ENCODE measurements at places on chromosomes 6 and 20. TPM values are rescaled to one million over a fixed set of nuclear protein-coding genes. Genes with fewer than 3 reads are reported as not detected.

DNA sequence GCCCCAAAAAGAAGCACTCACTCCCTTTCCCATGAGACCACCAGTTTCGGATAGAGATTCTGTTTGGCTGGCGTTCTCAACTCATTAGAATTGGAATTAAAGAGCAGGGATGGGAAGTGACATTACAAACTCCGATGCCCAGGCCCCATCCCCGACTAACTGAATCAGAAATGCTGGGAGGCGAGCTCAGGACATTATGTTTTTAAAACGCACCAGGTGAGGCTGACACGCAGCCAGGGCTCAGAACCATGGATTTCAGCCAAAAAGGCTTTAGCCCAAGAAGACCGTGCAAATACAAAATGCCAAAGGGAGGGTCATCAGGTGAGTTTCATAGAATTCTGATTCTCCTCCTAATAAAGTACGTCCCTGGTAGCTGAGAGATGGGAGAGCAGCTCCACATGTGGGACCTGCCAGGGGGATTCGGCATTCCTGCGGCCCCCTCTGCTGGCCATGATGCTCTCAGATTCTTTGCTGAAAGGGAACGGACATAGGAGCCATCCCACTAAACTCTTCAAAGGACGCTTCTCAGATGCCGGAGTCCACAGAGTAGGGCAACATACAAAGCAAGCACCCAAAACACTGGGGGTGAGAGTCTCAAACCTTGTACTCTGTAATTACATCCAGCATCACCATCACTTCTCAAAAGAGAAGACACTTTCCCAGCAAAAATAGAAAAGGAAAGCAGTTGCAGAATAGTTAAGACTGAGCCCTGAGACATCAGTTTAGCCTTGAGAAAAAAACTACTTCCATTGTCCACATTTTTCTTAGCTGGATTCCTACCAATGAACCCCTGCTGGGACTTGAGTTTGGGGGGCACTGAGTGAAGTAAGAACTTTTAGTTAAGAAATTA lies 205.2 kb downstream of the BMP7 start:
- H3K4me1 ChIP-seq, result no peaks in the 10 kb centered on the region
- H3K36me3 ChIP-seq, result no peaks in the 10 kb centered on the region
- H3K27me3 ChIP-seq, result no peaks in the 10 kb centered on the region
- no peak for DNase-seq

DNA sequence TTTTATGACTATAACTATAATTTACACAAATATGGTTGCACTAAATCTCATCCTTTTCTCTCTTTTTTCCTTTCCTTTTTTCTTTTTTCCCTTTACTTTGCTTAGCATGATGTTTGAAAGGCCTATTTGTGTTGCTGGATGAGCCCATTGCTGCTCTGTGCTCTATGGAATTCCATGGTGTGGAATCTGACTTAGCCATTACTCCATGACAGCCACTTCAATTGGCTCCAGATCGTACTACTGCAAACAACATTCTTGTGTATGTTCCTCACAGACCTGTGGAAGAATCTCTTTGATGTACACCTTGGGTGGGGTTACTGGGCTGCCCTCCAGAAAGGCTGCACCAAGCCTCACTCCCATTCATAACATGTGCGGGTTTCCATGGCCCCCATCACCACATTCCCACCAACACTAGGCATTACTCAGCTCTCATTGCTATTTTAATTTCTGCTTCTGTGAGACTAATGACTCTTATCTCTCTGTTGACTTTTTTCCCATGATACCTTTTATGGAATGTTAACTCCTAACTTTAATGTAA lies 979.0 kb downstream of the KIF16B start:
- H3K27me3 ChIP-seq, result no peaks in the 10 kb centered on the region
- no peaks in the 10 kb centered on the region for H3K4me1 ChIP-seq
- no peak overlapping the region for H3K4me3 ChIP-seq
- no peaks in the 10 kb centered on the region for H3K36me3 ChIP-seq
- no peak overlapping the region for H3K27ac ChIP-seq

DNA sequence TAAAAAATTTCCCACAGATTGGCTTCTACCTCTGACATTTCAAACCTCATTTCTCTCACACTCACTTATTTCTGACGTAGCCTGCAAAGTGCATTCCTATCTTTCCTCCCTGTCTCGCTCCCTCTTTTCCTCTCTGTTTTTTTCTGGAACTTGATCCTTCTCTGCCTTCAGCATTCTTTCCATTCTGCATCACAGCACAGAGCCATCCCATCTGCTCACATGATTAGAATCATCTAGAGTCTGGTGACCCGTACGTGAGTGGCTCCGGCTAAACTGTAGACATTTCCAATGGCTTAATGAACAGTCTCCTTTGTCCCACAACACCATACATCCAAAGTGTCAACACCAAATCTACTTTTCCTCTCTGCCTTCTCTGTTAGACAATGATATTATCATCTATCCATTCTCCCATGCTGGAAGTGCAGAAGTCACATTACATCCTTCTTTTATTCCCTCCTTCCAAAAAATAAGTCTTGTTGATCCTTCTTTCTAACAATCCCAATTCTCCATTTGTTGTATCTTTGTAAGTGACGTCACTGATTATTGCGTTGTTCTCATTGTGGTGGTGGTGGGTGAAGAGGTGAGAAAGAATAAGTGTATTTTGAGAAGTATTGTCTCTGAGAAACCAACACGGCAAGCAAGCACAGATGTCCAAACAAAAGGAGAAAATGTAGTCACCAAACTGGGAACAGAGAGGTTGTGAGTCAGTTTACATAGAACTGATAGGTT lies 41.6 kb downstream of the OPRM1 start:
- H3K27me3 ChIP-seq, result no peaks in the 10 kb centered on the region
- no peak for DNase-seq
- no peaks in the 10 kb centered on the region for H3K4me1 ChIP-seq

DNA sequence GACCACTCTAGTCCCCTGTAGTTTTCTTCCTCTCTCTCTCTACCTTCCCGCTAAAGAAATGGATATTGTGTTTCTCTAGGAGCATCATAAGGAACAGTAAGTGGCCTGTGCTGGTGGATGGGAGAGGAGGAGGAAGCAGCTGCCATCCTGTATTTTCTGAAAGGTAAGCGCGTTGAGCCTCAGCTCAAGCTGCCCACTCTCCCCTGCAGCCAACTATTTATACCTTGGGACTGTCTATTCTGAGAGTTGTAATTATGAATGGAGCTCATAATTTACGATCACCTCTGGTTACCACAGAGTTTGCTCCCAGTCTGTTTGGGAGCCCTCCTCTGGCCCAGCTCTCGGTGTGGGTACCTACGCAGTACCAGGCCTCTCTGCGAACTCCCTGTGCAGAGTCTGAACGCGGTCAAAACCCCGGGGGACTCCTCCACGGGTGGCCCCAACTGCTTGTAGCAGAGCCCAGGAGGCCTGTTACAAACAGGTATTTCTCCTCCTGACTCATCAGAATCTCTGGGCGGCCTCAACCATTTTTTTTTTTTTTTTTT lies 285.4 kb downstream of the SMOC2 start:
- no peaks in the 10 kb centered on the region for H3K36me3 ChIP-seq
- no peak for DNase-seq
- H3K27me3 ChIP-seq, result no peaks in the 10 kb centered on the region
- no peak overlapping the region for H3K27ac ChIP-seq
- H3K4me1 ChIP-seq, result no peaks in the 10 kb centered on the region

- no peaks in the 10 kb centered on the region for H3K36me3 ChIP-seq
- no peak for DNase-seq
- peak overlapping the region; percentile 1 for H3K27ac ChIP-seq
Measured at GRCh38 chr20:4552075-4552640, 169.6 kb upstream of the PRND start.

DNA sequence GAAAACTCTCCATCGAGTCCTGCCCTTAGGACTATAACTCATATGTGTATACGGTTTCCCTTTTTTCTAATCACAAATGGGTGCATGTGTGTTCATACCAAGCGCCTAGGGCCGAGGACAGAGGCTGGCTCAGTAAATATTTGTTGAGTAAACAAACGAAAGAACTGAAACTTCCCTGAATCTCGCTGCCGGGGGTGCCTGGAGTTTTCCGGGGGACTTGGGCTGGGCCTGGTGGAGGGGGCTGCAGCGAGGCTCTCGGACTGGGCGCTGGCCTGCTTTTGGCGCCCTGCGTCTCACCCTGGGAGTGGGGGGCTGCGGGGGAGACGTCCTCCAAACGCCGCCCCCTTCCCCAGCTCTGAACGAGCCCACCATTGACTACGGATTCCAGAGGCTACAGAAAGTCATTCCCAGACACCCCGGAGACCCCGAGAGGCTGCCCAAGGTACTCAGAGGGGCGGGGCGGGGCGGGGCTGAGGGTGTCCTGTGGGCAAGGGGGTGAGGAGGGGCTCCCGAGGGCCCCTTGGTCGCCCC lies 49.0 kb downstream of the CPXM1 start:
- H3K4me3 ChIP-seq, result no peak overlapping the region
- H3K27ac ChIP-seq, result no peak overlapping the region
- H3K36me3 ChIP-seq, result no peaks in the 10 kb centered on the region
- DNase-seq, result no peak

DNA sequence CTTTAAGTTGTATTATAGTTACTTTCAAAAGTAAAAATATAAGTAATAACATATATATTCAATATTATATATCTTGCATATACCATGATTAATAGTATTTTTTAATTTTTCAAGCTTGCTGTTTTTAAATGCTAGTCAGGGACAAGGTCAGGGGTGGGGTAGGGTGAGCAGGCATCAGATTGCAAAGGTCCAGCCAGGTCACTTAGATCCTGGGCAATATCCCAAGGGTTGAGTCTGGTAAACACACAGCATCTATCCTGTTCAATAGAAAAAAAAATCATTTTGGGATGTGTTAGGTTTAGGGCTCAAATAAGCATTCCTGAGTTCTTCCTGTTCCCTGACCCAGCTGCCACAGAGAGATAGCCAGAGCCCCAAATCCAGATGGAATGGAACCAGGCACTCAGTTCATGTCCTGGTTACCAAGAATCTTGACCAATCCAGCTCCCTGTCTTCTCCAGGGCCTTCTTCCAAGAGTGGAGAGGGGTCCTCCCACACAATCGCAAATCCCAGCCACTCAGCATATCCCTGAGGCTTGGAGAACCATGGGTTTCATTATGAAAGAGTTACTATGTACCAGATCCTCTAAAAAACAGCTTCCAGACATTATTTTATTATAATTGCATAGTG lies 134.9 kb upstream of the TOP1 start:
- DNase-seq, result no peak
- no peak overlapping the region for H3K27ac ChIP-seq
- H3K27me3 ChIP-seq, result no peaks in the 10 kb centered on the region
- H3K4me1 ChIP-seq, result no peaks in the 10 kb centered on the region

GRCh38 chr6:46414398-46414797 lies 76.9 kb downstream of the RCAN2 start:
- no peak for DNase-seq
- no peak overlapping the region for H3K4me3 ChIP-seq
- no peaks in the 10 kb centered on the region for H3K36me3 ChIP-seq
- peaks cover 9% of the 10 kb centered on the region for H3K27me3 ChIP-seq
- H3K27ac ChIP-seq, result no peak overlapping the region

DNA sequence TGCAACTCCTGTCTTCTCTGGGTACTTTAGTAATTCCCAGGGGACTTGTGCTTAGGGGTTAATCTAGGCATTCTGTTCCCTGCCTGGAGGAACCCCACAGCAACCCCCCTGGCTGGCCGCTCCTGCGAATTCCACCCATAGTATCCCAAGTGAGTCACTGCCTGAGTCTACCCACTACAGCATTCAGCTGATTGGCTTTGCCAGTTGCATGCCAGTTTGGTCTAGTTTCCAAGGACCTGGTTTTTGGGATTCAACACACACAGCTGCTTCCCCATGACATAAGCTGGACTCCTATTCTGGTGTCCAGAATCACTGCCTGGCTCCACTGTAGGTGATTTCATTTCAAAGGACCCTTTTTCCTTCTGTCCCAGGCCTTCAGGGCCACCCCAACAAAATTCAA lies 40.3 kb downstream of the PLCG1 start:
- peaks cover 37% of the 10 kb centered on the region for H3K36me3 ChIP-seq
- H3K4me1 ChIP-seq, result peaks cover 4% of the 10 kb centered on the region
- H3K27me3 ChIP-seq, result no peaks in the 10 kb centered on the region

DNA sequence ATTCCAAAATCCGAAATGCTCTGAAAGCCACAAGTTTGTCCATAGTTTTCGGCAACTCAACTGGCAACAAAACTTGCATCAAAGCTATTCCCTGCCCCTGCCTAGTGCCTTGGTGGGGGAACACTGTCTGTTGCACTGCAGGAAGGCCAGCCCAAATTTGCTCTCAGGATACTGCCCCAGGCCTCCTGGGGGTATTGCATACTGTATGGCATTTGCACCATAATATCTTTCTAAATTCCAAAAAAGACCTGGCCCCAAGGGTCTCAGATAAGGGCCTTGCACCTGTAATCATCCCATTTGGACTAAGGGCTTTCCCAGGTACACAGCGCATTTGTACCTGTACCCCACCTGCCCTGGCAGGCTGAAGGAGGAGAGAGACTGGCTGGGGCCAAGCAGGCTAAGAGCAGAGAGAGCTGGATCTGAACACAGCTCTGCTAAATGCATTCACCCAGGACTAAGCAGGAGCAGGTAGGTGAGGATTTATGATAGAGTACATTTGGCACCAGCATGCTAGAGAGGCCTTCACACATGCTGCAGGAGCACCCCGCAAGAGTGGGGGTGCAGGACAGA lies 4.0 kb upstream of the GRM4 start:
- H3K4me1 ChIP-seq, result no peaks in the 10 kb centered on the region
- no peak overlapping the region for H3K4me3 ChIP-seq
- no peaks in the 10 kb centered on the region for H3K36me3 ChIP-seq
- H3K27me3 ChIP-seq, result peaks cover 36% of the 10 kb centered on the region
- H3K27ac ChIP-seq, result no peak overlapping the region
- DNase-seq, result no peak

- DNase-seq, result peak; percentile 98
- no peaks in the 10 kb centered on the region for H3K27me3 ChIP-seq
- peaks cover 55% of the 10 kb centered on the region for H3K4me1 ChIP-seq
Measured at GRCh38 chr6:2857580-2858337, 16.1 kb upstream of the SERPINB1 start.

DNA sequence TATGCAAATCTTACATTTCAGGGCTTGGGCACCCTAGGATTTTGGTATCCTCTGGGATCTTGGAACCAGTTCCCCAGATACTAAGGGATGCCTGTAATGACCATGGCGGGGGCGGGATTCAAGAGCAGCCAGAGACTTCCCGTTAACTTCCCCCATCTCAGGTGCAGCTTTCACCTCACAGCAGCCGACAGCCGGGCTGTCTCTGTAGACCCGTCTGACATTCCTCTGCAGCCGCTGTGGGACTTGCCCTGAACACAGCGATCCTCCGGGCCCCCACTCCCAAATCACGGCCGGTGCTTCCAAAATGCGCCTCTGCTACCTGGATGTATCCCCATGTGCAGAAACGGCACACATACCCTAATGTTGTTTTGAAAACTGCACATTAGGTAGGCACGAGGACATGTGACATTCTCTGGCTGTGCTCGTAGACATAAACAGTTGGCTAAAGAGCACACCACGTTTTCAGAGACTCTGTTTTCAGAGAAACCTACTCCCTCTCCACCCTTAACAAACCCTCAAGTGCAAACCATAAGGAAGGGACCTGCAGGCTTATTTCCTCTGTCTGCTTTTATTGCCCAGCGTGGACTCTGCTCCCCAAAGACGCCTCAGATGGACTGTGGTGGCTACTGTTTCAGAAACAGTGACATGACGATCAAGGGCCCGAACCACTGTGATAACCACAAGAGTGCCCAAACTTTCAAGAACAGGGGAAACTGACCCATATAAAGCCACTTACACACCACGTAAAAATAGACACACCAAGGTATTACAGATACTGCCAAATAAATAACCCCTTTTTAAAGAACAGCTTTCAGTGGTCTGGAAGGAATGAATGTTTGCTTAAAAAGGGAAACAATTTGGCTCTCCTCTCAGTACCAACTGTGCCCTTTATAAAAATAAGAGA lies 72.9 kb upstream of the FOXC1 start:
- no peak for DNase-seq
- H3K27ac ChIP-seq, result no peak overlapping the region
- H3K36me3 ChIP-seq, result no peaks in the 10 kb centered on the region
- peaks cover 4% of the 10 kb centered on the region for H3K4me1 ChIP-seq
- no peak overlapping the region for H3K4me3 ChIP-seq

Gene RIMS1
- polyA plus RNA-seq, result 0.05 TPM

Gene SFT2D1
- polyA plus RNA-seq, result 24.3 TPM

Gene ARID1B
- 21.8 TPM for polyA plus RNA-seq

Gene THEMIS
- polyA plus RNA-seq, result not detected
